Motor neuron (in vitro differentiated cells): ENCODE measurements at places on chromosomes 3 and 15. TPM values are rescaled to one million over a fixed set of nuclear protein-coding genes. Genes with fewer than 3 reads are reported as not detected.

The MNS1 gene
- total RNA-seq = 22.4 and 26.1 TPM in 2 replicates

The ZNF660 gene
- 4.3 and 7.0 TPM in 2 replicates for total RNA-seq

The SH2D7 gene
- total RNA-seq = 0.23 TPM in 1 of 2 replicates, not detected in the other

The CPB1 gene
- 1.00 and 1.1 TPM in 2 replicates for total RNA-seq
